ENCODE measurements at places on chromosomes 6 and 20.

GRCh38 chr6:102389994-102390393 is 996.5 kb downstream of the GRIK2 start:
- DNase-seq: no peak

GRCh38 chr6:16064671-16065072 is 64.2 kb upstream of the MYLIP start:
- DNase-seq: no peak

GRCh38 chr20:7327810-7328209 is 560.3 kb downstream of the BMP2 start:
- DNase-seq: no peak

DNA sequence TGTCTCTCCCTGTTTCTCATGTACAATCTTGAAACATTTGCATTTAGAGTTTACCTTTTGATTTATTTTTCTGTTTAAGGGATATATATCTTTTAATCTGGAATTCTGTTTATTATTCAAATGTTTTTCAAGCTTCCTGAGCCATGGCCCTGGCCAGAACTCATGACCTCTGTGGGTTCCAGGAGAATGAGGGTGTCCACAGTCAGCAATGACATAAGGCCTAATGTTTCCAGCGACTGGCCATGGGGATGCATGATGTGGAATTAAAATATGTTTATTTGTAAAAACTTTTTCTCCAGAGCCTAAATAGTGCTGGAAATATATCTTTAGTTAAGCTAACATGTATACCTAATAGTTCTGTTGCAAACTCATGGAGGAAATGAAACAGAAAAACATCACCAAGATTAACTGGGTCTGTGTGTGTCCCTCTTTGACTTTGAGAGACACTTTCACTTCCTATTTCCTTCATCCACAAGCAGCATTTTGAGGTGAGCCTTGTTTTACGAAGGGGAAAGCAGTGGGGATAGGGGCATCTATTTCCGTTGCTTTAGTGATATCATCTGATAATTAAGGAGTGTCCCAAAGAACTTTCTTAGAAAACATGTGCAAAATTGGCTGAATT is 87.6 kb downstream of the SMOC2 start:
- no peak for DNase-seq

- DNase-seq: no peak
Measured at GRCh38 chr6:47379328-47379727, 69.6 kb upstream of the TNFRSF21 start.

- no peak for DNase-seq
Measured at GRCh38 chr6:154414021-154414813, 57.6 kb upstream of the IPCEF1 start.

- DNase-seq: no peak
Measured at GRCh38 chr6:23389386-23389785, 736.6 kb upstream of the NRSN1 start.

- no peak for DNase-seq
Measured at GRCh38 chr20:58450254-58450653, 61.2 kb downstream of the VAPB start.

DNA sequence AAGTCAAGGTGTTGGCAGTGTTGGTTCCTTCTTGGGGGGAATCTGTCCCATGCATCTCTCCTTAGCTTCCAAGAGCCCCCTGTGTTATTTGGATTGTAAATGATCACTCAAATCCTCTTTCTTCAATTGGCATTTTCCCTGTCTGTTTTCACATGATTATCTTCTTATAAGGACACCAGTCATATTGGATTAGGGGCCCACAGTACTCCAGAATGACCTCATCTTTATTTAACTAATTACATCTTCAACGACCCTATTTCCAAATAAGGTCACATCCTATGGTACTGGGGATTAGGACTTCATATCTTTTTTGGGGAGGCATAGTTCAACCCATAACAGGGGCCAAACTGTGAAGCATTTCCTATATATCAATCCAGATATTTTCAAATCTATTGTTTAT is 57.3 kb downstream of the PTPRA start:
- DNase-seq: no peak

GRCh38 chr6:30160785-30161531 is at the start of gene TRIM10:
TSS of gene TRIM10 (minus strand) at chr6:30161211. CDS start at chr6:30160858, 353 bp downstream.
- DNase-seq: no peak

DNA sequence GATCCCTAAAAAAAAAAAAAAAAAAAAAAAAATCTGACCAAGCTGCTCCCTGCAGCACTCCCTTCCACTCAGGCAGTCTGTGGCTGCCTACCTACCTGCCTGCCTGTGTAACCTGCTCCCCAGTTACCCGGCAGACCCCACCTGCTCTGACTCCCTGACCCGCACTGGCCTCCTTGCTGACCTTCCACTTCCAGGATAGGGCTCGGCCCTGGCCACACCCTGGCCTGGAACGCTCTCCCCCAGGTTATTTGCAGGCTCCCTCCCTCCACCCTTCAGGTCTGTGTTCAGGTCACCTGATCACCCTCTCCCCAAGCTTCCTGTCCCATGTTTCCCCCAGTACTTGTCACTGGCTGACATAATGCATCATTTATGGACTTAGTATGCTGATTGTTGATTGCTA is 134.3 kb downstream of the SLC23A2 start:
- no peak for DNase-seq

DNA sequence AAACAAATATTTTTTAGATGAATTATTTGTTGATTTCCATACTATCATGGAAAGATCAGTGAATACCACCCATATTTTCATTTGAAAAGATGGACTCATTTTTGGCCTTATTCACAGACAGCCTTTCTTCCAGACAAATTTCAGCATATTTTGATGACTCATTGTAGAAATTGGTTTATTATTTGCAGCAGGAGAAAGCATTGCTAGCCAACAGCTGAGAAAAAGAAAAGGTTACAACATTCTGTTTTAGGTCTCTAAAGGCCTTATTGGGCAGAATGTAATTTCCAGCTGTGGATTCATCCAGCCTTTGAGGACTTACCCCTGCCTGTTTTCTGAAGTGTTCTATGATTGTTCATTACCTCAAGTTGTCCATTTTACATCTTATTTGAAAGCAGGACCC is 201.9 kb downstream of the PLCB4 start:
- no peak for DNase-seq

DNA sequence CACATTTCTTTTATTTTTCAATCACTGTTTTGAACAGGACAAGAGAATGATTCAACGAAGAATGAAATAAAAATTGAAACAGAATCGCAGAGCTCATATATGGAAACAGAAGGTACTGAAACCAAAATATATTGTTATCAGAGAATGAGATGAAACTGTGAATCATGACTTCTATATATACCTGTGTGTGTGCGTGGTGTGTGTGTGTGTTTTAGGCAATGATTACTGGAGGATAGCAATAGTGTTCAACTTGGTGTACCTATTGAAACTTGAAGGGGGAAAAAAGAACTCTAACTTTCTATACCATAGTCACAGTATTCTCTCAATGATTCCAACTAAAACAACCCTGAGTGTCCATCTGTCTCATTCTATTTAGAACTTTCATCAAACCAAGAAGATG is 586.6 kb downstream of the KIF16B start:
- DNase-seq: no peak

DNA sequence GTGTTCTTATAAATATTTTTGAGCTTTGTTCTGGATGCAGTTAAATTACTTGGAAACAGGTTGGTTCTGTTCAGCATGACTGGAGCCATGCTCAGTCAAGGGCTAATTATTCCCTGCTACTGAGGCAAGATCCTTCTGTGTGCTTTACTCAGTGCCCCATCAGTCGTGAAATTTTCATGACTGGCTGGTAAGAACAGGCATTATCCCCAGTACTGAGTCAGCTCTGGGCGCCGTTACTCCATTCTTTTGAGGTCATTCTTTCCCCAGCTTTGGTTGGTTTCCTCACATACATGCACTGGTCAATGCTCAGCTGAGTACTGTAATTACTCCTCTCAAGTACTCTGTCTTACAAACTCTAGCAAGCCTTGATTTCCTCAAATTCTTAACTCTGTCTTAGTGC is 71.3 kb downstream of the CDKAL1 start:
- DNase-seq: no peak

DNA sequence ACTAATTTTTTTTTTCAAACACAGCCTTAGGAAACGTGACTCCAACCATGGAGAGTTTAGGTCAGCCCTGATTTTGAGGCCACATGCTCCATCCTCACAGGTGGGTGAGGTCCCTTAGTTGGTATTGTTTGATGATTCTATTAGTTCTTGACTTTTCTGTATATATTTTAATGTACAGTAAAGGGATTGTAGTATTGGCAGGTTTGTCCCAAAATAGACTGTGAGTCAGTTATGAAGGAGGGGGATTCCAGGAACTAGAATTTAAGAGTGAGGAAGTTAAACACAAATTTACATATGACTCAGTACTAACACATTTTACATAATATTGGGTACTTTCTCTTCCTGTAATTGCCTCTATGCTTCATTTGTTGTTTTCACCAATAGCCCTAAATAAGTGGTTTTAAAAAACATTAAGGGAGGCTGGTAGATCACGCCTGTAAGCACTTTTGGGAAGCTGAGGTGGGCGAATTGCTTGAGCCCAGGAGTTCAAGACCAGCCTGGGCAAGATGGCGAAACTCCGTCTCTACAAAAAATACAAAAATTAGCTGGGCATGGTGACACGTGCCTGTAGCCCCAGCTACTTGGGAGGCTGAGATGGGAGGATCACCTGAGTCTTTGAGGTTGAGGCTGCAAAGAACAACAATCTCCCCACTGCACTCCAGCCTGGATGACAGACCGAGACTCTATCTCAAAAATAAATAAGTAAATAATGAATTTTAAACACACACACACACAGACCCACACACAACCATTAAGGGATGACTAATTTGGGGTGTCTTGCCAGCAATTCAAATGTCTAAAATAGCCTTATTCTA is 81.8 kb downstream of the SGK1 start:
- DNase-seq: no peak

DNA sequence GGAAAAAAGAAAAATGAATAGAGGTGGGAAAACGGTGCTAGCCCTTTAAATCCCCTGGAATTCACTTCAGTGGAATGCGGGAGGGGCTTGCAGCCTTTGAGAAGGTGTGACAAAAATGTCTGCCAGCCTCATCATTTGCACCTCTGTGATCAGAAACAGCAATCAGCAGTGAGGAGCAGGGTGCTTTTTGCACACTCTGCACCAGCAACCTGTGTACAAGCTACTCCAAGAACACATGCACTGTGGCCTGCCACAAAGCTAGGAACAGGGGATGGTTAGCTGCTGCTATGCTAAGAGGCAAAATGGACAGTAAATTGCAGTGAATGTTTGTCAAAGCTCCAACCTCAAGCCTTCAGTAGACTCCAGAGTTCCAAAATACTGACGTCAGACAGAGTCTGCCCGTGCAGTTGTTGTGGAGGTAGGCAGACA is 29.7 kb downstream of the GINS1 start:
- no peak for DNase-seq

GRCh38 chr20:18166950-18167349 is 29.3 kb downstream of the KAT14 start:
- DNase-seq: no peak

DNA sequence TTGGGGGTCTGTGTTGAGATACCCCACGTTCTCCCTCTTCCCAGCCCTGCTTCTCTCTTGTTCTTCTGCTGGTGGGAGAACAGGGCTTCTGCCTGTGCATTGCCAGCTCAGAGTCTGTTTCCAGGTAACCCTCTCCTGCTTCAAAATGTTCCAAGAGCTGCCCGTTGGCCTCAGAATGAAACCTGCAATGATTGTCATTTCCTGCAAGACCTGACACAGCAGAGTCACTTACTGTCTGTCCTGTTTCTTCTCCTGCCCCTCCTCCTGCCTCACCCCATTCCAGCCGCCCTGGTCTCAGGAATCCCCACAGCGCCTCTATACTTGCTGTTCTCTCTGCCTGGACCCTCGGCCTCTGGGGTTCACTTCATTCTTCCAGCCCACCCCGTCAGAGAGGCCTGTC is 81.4 kb upstream of the ARID1B start:
- no peak for DNase-seq

DNA sequence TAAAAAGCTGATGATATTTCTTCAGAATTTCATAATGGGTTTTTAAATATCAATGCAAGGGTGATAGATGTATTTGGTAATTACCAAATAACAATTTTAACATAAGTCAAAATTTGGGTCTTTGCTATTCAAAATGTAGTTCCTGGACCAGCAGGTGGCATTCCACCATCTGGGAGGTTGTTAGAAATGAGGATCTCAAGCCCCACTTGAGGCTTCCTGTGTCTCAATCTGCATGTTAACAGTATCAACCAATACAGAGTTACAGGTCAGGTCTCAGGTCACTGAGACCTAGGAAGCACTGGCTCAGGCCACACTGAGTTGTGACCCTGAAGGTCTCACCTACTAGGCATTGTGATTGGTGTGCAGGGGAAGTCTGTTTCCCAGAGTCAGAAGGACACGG is 57.2 kb upstream of the MTRF1L start:
- no peak for DNase-seq

Measured in stimulated activated CD8-positive, alpha-beta memory T cell treated with anti-CD3 and anti-CD28 coated beads, Interleukin-12 subunit alpha, Interleukin-12 subunit beta, amount 100 ng/mL, for 1 hour (primary cell).